ENCODE measurements at places on chromosomes 3 and 15.

GRCh38 chr3:190586631-190587011, 72.7 kb downstream of the IL1RAP start:
- DNase-seq: no peak

DNA sequence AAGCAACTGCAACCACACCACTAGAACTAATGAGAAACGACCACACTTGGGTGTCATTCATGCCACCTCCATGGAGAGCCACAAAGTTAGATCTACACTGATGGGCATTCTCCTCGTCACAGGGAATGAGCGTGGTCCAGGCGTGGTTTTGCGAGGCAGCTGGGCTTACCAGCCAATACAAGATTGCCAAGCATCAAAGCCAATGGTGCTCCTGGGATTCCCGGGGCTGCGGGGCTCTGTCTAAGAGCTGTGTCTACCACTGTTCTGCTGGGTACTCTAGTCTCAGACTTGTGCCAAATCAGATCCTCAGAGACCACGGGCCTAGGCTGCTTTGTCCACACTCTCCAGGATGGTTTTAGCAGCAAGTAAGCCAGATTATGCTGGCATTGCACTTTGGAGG, 43.8 kb downstream of the RAB6B start:
- DNase-seq: no peak

DNA sequence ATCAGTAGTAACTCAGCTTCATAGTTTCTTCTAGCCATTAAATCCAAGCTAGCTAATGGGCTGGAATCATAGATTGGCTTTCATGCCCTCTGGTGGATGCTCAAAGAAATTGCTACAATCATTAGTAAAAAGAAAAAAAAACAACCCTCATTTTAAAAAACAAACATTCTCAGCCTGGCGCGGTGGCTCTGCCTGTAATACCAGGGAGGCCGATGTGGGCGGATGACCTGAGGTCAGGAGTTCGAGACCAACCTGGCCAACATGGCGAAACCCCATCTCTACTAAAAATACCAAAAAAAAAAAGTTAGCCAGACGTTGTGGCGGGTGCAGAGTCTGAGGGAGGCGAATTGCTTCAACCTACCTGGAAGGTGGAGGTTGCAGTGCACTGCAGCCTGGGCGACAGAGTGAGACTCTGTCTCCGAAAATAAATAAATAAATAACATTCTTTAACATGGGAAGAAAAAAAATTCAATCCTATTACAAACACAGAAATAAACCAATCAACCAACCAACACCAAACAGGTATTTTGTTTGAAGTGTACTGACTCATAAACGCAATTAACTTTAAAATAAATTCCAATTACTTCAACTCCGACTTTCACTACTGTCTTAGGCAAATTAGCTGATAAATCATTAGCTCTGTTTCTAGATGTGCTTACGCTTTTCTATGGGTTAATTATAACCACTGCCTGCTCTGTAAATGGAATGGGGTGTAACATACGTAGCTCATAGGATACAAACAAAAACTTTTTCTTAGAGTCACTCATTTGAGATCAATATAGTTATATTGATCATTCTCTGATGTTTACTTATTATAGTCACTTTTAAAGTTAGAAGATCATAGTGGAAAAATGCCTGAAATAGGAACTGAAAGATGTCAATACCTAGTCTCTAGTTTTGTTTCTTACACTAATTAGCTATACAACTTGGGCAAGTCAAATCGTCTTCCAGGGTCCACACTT, 24.9 kb downstream of the TMEM207 start:
- DNase-seq: no peak

- DNase-seq: no peak
These were observed 380.3 kb upstream of the CBLB start for GRCh38 chr3:106249159-106249558.

- peak; percentile 4 for DNase-seq
These were observed 38.7 kb downstream of the GUCA1C start for GRCh38 chr3:108914774-108915641.

- DNase-seq: no peak
These were observed 326.8 kb downstream of the NAALADL2 start for GRCh38 chr3:175185903-175186302.

All from activated naive CD4-positive, alpha-beta T cell (primary cell).